ENCODE measurements at places on chromosomes 3 and 15. TPM values are rescaled to one million over a fixed set of nuclear protein-coding genes. Genes with fewer than 3 reads are reported as not detected.

- DNase-seq = no peak
Measured at GRCh38 chr3:62562596-62562995, 189.2 kb upstream of the FEZF2 start.

GRCh38 chr15:99143655-99144610 is 39.1 kb downstream of the SYNM start:
- no peak for DNase-seq

- DNase-seq = no peak
Measured at GRCh38 chr3:174333640-174334039, 525.5 kb upstream of the NAALADL2 start.

Gene KNG1
- polyA plus RNA-seq = not detected

GRCh38 chr15:79826800-79827199 is 70.0 kb downstream of the MTHFS start:
- DNase-seq = no peak

GRCh38 chr3:134359121-134360010 is 14.9 kb downstream of the AMOTL2 start:
- DNase-seq = no peak

Data from immature natural killer cell (primary cell).